ENCODE measurements at places on chromosomes 5 and 9.

- no peak for DNase-seq
Measured at GRCh38 chr5:16661713-16662112, 44.9 kb upstream of the RETREG1 start.

GRCh38 chr5:172642486-172642885 is 1.4 kb downstream of the NEURL1B start:
- no peak for DNase-seq

DNA sequence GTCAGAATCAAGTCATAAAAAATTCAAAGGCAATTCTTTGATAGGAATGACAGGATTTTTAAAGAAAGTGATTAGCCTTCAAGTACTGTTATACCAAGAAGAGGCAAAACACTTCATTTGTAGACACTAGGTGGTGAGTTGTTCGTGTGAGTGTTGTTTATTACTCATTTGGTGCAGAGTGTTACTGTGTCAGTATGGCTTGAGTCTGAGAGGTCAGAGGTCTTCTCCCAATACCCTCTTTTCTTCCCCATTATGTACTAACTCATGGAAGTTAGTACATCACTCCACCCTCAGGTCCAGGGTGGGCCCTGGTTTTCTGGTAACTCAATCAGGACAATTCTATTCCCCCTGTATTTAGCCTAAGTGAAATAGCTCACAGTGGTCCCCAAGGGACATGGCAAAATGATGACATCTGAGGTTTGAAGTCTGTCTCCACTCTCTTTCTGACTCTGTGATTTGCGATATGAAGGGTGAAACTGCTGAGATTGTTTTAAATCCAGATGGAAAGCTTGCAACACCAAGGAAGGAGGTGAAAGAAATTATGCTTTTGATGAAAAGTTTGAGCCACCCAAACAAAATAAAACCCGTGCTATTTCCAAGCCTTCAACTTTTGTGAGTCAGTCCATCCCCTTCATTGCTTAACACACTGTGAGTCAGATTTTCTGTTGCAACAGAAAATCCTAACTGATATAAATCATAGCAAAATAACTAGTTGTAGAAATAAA is 56.8 kb downstream of the NUDT12 start:
- DNase-seq: no peak

DNA sequence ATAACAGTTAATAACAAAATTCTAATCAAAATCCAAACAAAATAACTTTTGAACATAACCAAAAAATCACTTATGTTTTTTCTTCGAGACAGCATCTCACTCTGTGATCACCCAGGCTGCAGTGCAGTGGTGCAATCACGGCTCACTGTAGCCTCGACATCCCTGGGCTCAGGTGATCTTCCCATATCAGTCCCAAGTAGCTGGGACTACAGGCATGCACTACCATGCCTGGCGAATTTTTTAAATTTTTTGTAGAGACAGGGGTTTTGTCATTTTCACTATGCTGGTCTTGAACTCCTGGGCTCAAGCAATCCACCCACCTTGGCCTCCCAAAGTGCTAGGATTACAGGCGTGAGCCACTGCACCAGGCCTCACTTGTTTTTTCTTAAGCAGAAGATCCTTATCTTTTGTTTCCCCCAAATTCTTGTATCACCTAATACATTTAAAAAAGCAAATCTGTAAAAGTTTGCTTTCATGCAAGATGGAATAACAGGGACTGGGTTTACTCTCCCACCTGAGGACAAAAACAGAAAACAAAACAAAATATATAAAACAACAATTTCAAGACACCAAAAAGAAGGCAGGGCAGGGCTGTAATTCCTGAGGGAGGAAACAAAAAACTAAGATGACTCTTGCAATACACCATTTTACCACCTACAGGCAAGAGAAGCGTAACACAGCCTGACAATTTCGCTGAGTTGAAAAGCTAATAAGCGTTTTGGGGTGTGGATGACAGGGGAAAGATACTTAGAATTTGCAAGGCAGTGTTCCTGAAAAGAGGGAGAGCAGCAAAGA is 71.4 kb downstream of the RAPGEF6 start:
- DNase-seq: no peak

DNA sequence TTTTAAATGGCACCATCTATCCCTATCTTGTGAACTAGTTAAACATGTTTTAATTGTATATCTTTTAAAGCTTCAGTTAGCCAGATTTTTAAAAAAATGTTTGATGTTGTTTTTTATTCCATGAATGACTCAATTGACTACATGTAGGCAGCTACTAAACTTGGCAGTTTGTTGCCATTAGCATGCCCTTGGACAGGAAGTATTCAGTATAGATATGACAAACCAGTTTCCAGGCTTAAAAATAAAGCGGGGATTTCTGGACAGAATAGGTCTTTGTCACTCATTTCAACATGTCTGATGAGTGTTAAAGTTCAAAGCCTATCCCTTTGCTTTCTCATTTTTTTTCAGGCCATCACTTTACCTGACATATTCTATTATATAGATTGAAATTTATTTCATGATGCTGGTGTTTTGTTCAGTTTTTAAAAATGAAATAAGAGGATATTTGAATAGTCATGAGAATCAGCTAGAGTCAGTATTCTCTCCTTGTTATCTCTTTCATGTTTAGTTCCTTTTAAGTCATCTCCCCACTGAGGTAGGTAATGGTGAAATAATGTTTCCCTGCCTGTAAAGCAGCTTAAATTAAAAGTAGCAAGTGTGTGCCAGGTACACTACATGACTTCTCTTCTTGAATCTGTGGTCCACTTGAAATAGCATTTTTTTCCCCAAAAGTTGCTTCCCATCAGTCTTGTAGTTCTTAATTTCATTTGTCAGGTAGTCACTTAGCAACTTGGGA is 11.9 kb downstream of the TNFAIP8 start:
- DNase-seq: no peak

- peak; percentile 64 for DNase-seq
Measured at GRCh38 chr9:100669968-100670367, 92.1 kb downstream of the CAVIN4 start.
